PC-9 (cell line): ENCODE measurements at places on chromosomes 5 and 9.
A peak's percentile ranks its signal among the peaks of the same experiment; 100 is the strongest.

GRCh38 chr5:78355561-78355960 is 4.9 kb upstream of the SCAMP1 start:
- H3K4me1 ChIP-seq, result no peaks in the 10 kb centered on the region
- no peaks in the 10 kb centered on the region for H3K36me3 ChIP-seq
- H3K27ac ChIP-seq, result no peak overlapping the region
- H3K4me3 ChIP-seq, result no peak overlapping the region

GRCh38 chr9:97640325-97640724 is 6.7 kb downstream of the NCBP1 start:
- H3K4me1 ChIP-seq, result peaks cover 16% of the 10 kb centered on the region
- no peaks in the 10 kb centered on the region for H3K27me3 ChIP-seq
- H3K27ac ChIP-seq, result no peak overlapping the region
- H3K4me3 ChIP-seq, result no peak overlapping the region
- peaks cover 37% of the 10 kb centered on the region for H3K36me3 ChIP-seq
- DNase-seq, result no peak

DNA sequence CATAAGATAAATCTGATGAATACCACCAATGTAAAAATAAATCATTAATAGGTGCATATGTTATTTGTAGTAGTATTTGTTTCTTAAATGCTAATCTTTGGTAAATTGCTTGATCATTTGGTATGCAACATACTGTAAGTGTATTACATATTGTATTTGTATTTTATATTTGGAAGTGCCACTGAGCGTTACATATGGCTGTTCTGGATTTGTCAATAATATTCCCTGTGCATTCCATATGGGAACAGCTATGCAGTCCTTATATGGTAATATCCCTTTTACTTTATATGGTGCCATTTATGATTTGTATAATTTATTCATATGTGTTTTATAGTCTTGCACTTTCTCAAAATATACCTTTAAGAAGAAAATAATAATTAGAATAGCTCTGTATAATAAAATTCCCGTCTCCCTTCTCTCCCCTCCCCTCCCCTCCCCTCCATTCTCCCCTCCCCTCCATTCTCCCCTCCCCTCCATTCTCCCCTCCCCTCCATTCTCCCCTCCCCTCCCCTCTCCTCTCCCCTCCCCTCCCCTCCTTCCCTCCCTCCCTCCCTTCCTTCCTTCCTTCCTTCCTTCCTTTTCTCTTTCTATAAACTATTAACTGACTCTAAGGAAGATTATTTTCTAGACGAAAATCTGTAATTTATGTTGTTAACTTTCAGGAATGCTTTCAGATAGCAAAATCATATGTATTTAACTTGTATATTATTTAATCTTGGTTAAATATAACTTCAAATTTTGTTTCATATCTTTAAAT is 241.4 kb downstream of the CSNK1G3 start:
- DNase-seq, result no peak
- no peaks in the 10 kb centered on the region for H3K4me1 ChIP-seq
- H3K36me3 ChIP-seq, result no peaks in the 10 kb centered on the region
- H3K27ac ChIP-seq, result no peak overlapping the region
- no peak overlapping the region for H3K4me3 ChIP-seq

DNA sequence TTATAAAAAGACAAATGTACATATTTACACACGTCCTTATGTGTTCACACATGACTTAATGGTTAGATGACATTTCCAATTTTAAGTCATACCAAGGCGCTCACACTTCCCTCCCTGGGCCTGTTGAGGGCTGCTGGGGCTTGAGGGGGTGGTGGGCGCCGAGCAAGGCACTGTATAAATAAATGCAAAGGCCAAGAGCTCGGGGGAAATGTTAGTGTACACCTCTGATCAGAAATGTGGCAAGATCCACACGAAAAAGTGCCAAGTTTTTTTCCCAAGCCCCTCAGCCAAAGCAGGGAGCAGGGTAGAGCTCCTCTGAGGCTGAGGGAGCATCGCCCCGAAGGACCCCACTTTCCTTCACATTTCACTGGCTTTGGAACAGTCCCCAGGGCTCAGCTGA is 7.5 kb downstream of the IRF1 start:
- H3K27me3 ChIP-seq, result no peaks in the 10 kb centered on the region
- H3K4me3 ChIP-seq, result no peak overlapping the region
- DNase-seq, result no peak
- H3K4me1 ChIP-seq, result no peaks in the 10 kb centered on the region

DNA sequence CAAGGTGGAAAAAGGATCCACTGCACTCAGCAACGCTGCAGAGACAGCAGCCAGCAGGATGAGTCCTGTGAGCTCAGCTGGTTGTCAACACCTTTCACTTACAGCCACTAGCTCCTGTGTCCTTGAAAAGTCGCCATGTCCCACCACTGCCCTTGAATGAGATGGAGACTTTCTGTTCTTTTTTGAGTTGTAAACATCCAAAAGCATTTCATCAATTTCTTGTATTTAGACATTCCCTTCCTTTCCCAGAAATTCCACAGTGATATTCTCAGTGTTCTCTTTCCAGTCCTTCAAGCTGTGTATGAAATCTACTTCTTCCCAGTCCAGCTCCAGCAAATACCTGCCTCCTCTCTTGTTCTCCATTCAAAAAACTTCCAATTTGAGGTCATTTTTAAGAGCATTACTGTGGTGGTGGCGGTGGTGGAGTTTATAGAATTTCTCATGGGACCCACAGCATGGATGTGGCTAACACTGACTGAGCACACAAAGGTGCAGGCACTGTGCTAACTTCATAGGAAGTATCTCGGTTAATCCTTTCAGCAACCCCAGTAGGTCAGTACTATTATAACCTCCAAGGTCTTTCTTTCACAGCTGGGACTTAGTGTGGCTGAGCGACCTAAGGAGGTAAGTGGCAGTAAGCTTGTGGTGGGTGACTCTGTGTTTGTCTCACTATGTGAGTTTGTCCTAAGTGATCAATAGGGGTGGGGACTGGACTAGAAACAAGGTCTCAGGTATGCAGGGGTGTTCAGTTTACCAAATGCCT is 15.0 kb upstream of the GPX3 start:
- H3K4me3 ChIP-seq, result no peak overlapping the region
- no peak overlapping the region for H3K27ac ChIP-seq
- H3K4me1 ChIP-seq, result no peaks in the 10 kb centered on the region
- DNase-seq, result no peak

DNA sequence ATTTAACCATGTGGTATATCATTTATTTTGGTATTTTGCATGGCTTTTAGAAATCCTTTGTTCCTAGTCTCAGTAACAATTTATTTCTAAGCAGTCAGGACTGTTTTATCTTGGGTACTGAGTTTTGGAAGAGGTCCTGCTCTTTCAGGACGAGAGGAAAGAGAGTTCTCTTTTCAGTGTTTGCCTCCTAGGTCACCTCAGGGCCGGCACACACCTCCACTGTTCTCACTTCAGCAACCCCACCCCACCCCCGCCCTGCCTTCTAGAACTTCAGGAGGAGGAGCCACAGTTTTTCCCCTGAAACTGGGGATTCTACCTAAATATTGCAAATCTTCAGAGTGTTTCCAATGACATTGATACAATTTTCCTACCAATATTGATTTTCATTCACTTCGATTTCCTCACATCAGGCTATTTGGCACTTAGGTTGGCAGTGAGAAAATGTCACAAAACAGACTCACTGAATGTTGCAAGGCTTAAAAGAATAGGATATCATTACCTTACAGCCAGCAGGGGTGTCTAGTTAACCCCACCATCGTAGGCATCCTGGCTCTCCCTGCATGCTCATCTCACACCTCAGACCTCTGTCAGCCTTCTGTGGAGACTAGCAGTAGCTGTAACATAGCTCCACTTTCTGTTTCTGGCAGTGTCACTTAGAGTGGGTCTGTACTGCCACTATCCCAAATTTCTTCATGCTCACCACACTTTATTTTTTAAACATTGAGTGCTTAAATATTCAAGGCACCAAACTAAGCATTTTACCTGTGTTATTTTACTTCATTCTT is 5.4 kb downstream of the IGIP start:
- DNase-seq, result no peak
- no peaks in the 10 kb centered on the region for H3K27me3 ChIP-seq
- H3K4me1 ChIP-seq, result peaks cover 15% of the 10 kb centered on the region
- H3K36me3 ChIP-seq, result no peaks in the 10 kb centered on the region

- H3K4me1 ChIP-seq, result no peaks in the 10 kb centered on the region
- no peak overlapping the region for H3K4me3 ChIP-seq
- no peaks in the 10 kb centered on the region for H3K36me3 ChIP-seq
- no peak for DNase-seq
- no peaks in the 10 kb centered on the region for H3K27me3 ChIP-seq
Observed at GRCh38 chr9:95182854-95183563, 134.5 kb downstream of the FANCC start.

DNA sequence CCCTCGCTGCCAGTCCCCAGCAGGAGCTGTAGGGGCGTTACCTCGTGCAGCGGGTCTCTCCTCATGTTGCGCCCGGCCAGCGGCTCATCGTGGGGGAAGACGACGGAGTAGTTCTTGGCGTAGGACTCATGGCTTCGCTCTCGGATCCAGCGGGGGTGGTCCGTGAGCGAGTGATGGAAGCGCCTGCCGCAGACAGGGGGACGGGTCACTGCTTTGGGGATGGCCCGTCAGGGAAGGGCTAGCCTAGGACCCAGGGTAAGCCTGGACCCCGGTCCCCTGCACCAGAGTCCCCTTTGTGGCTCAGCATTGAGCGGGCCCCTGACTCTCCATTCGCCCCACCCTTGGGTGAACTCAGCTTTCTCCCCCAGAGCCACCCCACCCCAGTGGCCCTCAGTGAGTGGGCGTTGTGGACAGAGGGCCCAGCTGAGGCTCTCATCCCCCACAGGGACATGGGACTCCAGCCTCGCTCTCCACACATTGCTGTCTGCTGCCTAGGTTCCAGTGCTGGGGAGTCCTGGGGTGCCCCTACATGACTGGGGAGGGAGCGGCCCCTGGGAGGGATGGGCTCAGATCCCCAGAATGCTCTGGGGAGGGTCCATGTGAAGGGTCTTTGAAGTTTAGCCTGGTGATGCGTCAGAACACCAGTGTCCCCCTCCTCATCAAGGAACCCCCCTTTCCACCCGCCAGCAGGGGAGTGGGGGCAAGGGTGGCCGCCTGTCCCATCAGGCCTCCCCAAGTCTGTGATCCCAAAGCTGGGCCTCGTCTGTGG is 29.7 kb downstream of the SARDH start:
- H3K4me3 ChIP-seq, result no peak overlapping the region
- no peaks in the 10 kb centered on the region for H3K4me1 ChIP-seq
- no peak overlapping the region for H3K27ac ChIP-seq
- peaks cover 63% of the 10 kb centered on the region for H3K27me3 ChIP-seq

DNA sequence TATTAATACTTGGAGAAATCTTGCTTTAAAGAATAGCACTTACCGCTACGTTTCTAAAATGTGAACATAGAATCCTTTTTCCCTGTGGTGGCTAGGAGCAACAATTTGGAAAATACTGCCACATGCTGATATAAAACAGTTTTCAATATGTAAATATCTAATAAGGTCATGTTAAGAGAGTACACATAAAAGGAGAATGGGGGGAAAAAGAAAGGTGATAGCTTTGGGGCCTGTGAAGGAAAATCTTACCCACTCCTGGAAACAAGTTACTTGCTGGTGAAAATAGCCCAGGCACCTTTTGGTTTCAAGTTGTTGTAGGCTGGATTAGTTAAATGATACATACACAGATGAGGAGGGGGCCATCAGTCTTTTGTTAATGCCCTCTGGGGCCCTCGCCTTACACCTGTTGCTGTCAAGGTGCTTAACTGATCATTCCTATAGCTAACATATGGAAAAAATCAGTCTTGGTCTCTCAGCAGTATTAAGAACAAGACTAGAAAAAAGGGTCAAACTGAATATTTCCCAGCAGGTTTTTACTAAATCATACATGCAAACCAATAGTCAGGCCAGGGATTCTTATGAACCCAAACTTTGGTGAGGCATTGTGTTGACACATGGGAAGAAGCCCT is 24.1 kb downstream of the FYB1 start:
- no peak overlapping the region; the same call in 1 of the 2 replicates for H3K4me3 ChIP-seq
- H3K36me3 ChIP-seq, result no peaks in the 10 kb centered on the region; the same call in 1 of the 2 replicates
- peaks cover 56% of the 10 kb centered on the region for H3K4me1 ChIP-seq

GRCh38 chr5:177453852-177454396 is 7.3 kb downstream of the PRR7 start:
- DNase-seq, result no peak
- H3K27me3 ChIP-seq, result no peaks in the 10 kb centered on the region
- H3K4me3 ChIP-seq, result peak overlapping the region; percentile 77; the same call in 1 of the 2 replicates

GRCh38 chr5:178530526-178530925 is 59.7 kb downstream of the COL23A1 start:
- H3K4me1 ChIP-seq, result no peaks in the 10 kb centered on the region
- H3K27me3 ChIP-seq, result peaks cover 97% of the 10 kb centered on the region
- DNase-seq, result no peak
- H3K27ac ChIP-seq, result no peak overlapping the region
- H3K36me3 ChIP-seq, result no peaks in the 10 kb centered on the region

GRCh38 chr5:31731016-31731415 is 92.1 kb downstream of the PDZD2 start:
- peaks cover 97% of the 10 kb centered on the region for H3K27me3 ChIP-seq
- H3K27ac ChIP-seq, result no peak overlapping the region
- no peak for DNase-seq
- no peaks in the 10 kb centered on the region for H3K36me3 ChIP-seq
- H3K4me3 ChIP-seq, result no peak overlapping the region

DNA sequence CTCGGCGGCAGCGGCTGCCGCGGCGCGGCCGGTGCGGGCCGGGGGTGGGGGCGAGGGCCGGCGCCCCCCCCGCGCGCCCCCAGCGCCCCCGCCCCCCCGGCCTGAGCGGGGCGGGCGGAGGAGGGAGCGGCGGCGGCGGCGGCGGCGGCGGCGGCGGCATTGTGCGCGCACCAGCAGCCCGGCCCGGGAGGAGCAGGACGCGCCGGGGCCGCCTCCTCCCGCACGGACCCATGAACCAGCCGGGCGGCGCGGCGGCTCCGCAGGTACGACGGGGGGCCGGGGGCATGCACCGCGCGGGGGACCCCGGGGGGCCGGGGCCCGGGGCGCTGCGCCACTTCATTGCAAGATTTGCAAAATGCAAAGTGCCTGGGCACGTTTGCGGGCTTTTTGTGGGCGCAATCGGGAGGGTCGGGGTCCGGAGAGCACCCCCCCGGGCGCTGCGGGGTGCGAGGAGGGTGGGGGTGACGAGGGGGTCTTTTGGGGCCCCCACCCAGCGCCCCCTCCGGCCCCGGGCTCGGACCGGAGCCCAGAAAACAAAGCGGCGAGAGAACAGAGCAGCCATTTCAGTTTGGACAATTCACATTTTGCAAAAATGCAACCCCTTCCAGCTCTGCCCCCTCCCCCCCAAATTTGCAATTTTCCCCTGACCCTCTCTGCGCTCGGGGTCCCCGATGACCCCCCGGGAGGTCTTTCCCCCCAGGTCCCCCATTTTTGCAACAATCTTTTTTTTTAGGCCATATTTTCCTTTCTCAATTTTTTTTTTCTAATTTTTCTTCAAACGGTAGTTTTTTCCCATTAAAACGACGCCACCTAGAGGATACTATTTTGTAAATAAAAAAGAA is at the start of gene ZNF618:
ZNF618 (plus strand) TSS at position 159 of the 842 bp plus-strand sequence; CDS start at position 231, 72 bp downstream.
- peak; percentile 17 for DNase-seq
- H3K36me3 ChIP-seq, result no peaks in the 10 kb centered on the region
- peaks cover 53% of the 10 kb centered on the region for H3K27me3 ChIP-seq
